Heart left ventricle (tissue), 16 donors: ENCODE measurements at places on chromosomes 4 and X. TPM values are rescaled to one million over a fixed set of nuclear protein-coding genes. Genes with fewer than 3 reads are reported as not detected.

TMEM35A gene
- total RNA-seq = 0.13 TPM

GLRB gene
- total RNA-seq = 16.5 TPM

FAM13A gene
- 9.7 TPM for total RNA-seq

USP9X gene
- 66.4 TPM for total RNA-seq

UGDH gene
- total RNA-seq = 15.3 TPM

DMRTC1 gene
- not detected for total RNA-seq

TBC1D1 gene
- total RNA-seq = 171 TPM

ANKRD37 gene
- total RNA-seq = 12.2 TPM

TMEM144 gene
- total RNA-seq = 13.7 TPM

YY2 gene
- 0.42 TPM for total RNA-seq

DKK2 gene
- 2.5 TPM for total RNA-seq

AR gene
- total RNA-seq = 20.1 TPM

MRPS18C gene
- 67.5 TPM for total RNA-seq

FAM184B gene
- total RNA-seq = not detected

DTHD1 gene
- not detected for total RNA-seq

ETNPPL gene
- total RNA-seq = 8.7 TPM

TMEM31 gene
- total RNA-seq = not detected

HPSE gene
- total RNA-seq = 3.5 TPM

PWWP3B gene
- total RNA-seq = 9.3 TPM

ZCCHC18 gene
- 1.2 TPM for total RNA-seq

USP17L25 gene
- not detected for total RNA-seq

- no peak for DNase-seq
These were observed 138.8 kb upstream of the DCAF8L1 start for GRCh38 chrX:28120072-28120471.

DNA sequence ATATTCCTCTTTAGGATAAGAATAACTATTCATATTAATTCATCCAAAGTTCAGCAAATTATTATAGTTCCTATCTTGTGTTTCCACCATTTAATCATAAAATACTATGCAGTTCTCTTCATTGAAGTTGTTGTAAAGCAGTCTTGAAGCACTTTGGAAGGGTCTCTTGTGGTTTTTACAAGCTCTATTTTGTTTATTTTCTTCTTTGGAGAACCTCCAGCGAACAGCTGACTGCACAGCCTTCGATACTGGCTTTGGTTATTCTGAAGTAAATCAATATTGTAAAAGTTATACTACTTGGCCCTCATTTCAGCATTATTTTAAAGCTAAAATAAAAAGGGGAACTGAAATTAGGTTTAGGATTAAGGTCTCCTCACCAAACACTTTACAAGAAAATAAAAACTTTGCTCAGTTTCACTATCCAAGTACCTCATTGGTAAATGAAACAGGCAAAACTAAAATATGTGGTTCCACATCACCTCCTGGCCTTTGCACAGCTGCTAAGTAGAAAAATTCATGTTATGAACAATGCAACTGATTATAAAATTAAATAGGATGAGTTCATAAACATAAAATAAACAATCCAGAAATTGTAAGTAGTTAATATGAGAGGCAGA lies 1629.2 kb upstream of the ADGRL3 start:
- no peak for DNase-seq

- DNase-seq = no peak
These were observed 90.0 kb upstream of the GRPR start for GRCh38 chrX:16033331-16033730.

- no peak for DNase-seq
These were observed 35.9 kb downstream of the ANTXR2 start for GRCh38 chr4:80036949-80037685.

DNA sequence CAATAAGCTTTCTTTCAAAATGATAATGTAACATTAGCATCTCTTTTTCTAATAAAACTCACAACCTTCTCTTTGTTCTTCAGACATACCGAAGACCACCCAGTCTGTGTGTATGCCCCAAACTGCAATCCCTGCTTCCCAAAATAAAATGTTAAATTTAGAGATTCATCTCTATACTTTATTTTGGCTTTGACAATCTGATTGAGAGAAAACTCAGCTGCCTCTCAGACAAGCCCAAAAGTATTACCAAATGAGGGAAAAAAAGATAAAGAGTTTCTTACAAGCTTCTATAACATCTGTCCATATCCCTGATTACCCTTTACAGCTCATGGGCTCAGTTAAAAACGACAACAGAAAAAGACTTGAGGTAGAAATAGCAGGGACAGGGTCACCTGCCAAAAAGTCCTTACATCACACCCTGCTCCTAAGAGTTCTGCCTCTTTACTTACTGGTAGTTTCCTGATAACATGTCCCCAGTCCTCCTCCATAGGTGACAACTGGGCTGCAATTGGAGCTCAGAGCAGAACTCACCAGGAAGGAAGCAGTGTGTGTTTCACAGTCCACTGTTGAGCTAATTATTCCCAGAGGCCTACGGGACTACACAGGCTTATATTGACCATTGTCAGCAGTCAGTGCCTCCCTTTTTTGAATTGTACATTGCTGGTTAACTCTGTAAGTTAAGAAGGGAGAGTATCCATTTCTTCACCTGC lies 70.9 kb upstream of the FAM9C start:
- DNase-seq = peak; percentile 27

- DNase-seq = no peak
These were observed 32.5 kb upstream of the ZNF185 start for GRCh38 chrX:152865232-152865920.

- DNase-seq = no peak
These were observed 144.2 kb downstream of the MSN start for GRCh38 chrX:65811558-65812228.

DNA sequence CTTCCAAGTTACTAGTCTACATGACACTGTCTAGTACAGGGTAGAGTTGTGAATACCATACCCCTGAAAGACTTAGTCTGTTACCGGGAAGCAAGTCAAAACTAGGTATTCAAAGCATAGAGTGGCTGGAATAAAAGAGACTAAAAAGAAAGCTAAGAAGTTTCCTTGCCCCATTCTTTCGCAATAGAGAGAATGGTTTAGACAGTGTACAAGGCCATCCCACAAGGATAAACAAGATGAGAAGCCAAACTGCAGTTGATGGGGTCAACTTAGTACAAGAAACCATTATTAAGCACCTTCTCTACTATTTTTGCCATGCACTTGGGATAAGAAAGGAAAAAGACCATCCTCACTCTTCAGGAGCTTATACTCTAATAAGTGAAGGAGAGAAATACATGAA lies 30.3 kb downstream of the AMMECR1 start:
- DNase-seq = no peak

DNA sequence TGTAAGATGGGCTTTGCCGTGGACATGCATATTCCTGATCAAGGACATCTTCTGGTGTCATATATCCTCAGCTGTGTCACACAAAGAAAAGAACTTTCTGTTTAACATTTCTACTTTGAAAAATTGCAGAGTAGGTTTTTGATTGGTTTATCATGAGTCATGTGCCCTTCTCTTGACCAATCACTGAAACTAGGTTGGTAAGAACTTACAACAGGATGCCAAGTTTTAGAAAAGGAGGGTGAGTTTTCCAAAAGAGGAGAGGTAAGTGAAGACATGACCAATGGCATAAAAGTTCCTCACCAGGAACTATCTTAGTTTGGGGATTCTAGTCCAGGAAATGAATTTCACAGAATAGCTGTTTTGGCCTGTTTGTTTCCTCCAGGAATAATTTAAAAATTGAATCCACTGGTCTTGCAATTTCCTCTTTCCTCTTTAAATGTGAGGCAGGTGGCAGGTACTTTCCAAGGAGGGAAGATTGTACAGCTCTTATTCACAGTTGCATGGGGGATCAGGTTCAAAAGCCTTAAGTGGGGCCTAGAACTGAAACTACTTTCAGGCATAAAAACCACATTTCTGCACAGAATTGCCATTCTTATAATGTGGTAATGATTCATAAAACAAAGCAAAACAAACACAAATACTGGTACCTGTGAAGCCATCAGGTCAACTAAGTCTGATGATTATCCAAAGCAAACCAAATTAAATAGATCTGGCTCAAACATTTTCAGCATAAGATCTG lies 1114.5 kb upstream of the LCORL start:
- DNase-seq = no peak

GRCh38 chr4:188603646-188604045 lies 464.4 kb downstream of the TRIML1 start:
- DNase-seq = no peak

DNA sequence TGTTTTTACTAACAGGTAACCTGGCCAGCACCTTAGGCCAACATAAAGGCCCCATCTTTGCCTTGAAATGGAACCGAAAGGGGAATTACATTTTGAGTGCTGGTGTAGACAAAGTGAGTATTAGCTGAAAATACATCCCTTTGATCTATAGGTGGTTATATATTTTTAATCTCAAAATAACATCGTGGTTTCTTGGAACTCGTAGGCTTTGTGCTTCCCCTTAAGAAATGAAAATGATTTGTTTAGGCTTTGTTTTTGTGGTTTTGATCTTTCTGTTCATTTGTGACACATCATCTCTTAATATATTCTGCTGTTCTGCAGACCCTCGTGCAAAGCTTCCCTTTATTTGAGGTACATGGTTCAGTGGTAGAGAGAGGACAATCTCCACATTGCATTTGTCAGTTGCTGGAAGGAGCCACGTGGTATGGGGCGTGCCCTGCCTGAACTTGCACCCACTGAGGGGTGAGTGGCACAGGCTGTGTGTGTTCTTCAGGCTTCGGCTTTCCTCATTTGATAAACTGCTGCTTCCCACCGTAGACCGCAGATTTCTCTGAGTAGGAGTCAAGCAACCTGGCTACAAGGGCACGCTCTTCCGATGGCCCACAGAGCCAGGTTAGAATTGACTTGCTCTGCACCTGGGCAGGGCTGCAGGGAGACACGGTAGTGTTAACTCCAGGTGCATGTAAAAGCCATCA lies 72.2 kb downstream of the GPR143 start:
- no peak for DNase-seq

GRCh38 chr4:73919691-73920090 lies 50.5 kb downstream of the CXCL1 start:
- DNase-seq = no peak

GRCh38 chr4:173301518-173302201 lies 32.5 kb downstream of the HMGB2 start:
- DNase-seq = no peak

DNA sequence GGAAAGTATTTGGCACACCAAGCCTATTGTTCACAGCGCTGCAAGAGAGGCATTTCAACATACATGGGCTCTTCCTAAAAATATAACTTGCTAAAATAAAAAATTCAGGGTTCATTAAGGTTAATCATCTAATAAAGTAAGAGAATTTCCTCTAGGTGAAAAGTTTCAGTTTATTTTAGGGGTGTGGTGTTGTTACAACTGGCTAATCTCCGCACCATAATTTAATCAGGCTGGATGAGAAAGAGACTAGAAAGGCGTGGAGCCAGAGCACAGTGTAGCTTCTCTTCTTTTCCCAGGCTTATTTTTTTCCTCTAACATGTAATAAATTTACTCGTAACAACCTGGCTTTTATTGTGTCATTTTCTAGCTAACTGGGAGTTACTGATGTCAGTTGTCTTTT lies 47.9 kb downstream of the FHL1 start:
- no peak for DNase-seq

DNA sequence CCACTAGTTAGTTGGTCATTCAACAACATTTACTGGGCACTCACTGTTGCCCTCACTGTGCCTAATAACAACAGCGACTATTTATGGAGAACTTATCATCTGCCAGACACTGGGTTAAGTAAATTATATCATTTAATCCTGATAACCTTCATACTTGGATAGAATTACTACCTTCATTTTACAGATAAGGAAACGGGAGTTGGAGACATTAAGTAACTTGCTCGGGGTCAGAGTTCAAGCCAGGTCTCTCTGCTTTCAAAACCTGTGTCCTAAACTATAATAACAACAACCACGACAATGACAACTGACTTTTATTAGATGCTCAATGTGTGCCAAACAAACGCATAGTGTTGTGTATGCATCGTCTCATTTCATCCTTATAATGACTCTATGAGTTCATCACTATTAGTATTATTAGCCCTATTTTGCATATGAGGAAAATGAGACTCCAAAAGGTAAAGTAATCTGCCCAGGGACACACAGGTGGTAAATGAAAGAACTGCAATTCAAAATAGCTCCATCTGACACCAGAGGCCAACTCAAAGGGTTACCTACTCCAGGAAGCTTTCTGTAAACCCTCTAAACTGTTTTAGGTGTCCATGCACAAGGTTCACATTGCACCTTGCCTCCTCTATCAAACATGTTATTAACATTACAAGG lies 98.4 kb upstream of the ACSL4 start:
- no peak for DNase-seq

DNA sequence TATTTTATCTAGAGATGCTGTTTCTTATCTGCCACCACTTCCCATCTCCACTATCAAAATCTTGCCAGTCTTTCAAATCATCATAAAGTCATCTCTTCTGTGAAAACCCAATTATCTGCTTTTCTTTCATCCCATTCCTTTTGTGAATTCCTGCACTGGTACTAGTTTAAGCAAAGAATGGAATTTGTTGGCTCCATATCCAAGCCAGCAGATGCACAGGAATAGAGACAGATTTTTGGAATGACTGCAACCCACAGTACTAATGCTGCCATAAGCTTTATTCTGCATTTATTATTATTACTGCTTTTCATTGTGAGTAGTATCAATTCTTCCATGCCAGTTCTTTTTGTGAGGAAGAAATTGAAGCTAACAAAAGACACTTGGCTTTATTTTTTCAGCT lies 616.7 kb downstream of the RAPGEF2 start:
- no peak for DNase-seq

- DNase-seq = no peak
These were observed 1263.6 kb upstream of the ADGRL3 start for GRCh38 chr4:59936566-59936965.

DNA sequence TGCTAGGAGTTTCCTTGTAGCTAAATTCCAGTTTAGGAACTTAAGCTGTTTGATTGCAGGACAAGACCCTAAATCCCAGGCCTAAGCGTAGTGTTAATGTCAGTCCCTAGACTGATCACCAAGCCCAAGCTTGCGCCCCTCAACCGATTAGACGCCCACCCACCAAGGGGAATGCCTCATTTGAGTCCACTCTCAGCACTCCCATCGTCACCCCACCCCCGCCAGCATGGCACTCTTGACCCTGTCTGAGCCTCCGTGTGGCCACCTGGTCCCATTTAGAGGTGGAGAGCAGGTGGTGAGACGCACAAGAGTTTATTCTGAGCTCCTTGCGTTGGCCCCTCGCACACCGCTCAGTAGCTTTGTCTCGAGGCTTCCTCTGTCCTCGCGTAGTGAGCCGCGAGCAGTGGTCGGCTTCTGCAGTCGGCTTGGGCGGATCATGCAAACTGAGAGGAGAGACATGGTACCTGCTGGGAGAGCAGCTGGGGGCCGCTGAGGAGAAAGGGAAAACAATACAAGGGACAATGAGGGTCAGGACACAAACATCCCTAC lies 48.5 kb upstream of the ZNF157 start:
- no peak for DNase-seq

DNA sequence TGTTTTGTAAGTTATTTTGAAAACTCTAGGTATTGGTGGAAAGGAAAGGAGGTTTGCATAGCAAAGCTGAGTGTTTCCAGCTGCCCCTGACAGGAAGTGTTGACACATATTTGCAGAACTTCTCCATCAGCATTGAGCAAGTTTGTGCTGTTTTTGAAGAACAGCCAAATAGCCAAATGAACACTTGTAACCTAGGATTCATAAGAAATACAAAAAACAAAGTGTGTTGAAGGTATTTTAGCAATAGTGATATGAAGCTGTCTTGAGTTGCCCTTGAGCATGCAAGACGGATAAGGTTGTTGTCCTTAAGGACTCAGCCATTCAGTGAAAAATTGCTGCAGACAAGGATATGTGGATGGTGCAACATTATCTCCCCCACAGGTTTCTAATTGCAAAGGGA lies 68.3 kb upstream of the PGM2 start:
- no peak for DNase-seq
